Uterus (tissue), 4 donors: ENCODE measurements at places on chromosomes 1 and 21.

GRCh38 chr1:201397675-201398074 is 1.4 kb downstream of the LAD1 start:
- H3K27ac ChIP-seq = no peak overlapping the region
- no peaks in the 10 kb centered on the region for H3K36me3 ChIP-seq
- no peak for DNase-seq
- H3K4me3 ChIP-seq = no peak overlapping the region
- no peaks in the 10 kb centered on the region for H3K4me1 ChIP-seq

GRCh38 chr1:246987083-246987690 is 20.7 kb downstream of the ZNF695 start:
- no peaks in the 10 kb centered on the region for H3K4me1 ChIP-seq
- H3K27me3 ChIP-seq = no peaks in the 10 kb centered on the region
- no peak for DNase-seq
- H3K27ac ChIP-seq = no peak overlapping the region

DNA sequence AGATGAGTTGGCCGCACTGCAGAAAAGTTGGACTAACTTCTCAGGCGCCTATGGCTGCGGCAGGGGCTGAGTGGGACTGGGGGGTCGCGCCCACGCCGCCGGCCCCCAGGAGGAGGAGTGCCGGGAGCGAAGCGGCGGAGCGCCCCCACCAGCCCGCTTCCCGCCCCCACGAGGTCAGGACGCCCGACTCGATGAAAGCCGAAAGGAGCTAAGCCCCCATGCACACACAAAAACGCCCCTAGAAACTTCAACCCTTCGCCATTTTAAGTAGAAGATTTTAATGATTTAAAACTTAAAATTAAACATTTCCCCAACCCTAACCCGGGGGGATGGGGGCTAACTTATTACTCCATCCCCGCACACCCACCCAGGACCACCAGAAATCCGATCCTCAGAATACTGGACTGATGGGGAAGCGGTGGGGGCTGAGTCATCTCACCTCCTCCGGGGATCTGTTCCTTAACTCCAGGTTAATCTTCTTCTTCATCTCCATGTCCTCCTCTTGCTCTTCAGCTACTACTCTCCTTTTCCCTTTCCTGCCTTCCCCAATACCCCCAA is 539 bp downstream of the ANP32E start:
- no peaks in the 10 kb centered on the region for H3K4me1 ChIP-seq
- H3K36me3 ChIP-seq = no peaks in the 10 kb centered on the region
- peak overlapping the region; percentile 100 for H3K27ac ChIP-seq
- no peaks in the 10 kb centered on the region for H3K27me3 ChIP-seq
- peak overlapping the region; percentile 58 for H3K4me3 ChIP-seq

- H3K4me1 ChIP-seq = no peaks in the 10 kb centered on the region
- no peaks in the 10 kb centered on the region for H3K27me3 ChIP-seq
- H3K4me3 ChIP-seq = no peak overlapping the region
- H3K36me3 ChIP-seq = no peaks in the 10 kb centered on the region
- H3K27ac ChIP-seq = no peak overlapping the region
Measured at GRCh38 chr21:37849506-37850102, 66.7 kb downstream of the KCNJ6 start.

DNA sequence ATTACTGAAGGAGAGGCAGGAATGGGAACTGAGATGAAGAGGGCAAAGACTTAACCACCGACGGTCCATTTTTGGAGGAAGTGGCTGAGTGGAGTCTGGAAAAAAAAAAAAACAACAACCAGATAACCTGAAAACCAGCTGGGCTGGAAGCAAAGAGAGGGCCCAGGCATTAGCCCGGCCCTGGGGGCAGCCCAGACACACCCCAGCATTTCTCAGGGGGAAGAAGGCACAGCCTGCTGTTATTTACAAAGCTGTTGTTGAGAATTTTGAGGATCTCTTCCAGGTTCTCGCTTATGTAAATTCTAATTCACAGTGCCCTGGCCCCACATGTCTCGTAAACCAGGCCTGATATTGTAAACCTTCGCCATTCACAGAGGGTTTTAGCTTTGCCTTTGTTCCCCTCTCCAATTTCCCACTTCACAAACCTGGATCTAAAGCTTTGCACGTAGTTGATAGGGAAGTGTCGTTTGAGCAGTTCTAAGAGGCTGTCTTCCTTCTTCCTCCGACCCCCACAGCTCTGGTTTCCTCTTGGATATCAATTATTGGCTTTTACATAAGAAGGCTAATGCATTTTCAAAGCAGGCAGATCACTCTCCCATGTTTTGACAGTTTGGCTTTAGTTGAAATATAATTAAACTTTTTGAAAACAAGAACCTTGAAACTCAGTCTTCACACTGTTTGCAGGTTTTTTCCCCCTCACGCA is 161.8 kb upstream of the IRF2BP2 start:
- no peaks in the 10 kb centered on the region for H3K36me3 ChIP-seq
- no peak overlapping the region for H3K4me3 ChIP-seq
- DNase-seq = no peak
- no peaks in the 10 kb centered on the region for H3K4me1 ChIP-seq

DNA sequence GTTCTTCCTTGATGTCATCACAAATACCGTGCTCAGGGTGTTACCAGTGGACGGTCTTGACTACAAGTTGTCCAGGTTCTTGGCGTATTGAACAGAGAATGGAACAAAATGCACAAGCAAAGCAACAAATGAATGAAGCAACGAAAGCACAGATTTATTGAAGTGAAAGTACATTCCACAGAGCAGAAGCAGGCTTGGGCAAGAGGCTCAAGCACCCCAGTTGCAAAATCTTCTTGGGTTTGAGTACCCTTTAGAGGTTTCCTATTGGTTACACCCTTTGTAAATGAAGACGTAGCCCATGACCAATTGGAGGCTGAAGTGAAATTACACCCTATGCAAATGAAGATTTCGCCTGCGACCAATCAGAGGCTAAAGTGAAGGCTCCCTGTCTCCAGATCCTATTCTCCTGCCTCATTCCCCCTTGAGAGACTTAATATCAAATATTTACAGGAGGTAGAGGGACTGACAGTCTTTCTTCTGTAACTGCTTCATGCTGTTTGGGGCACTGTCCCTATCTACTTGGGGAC is 38.3 kb downstream of the YY1AP1 start:
- H3K4me1 ChIP-seq = peaks cover 5% of the 10 kb centered on the region
- no peak for DNase-seq
- H3K27me3 ChIP-seq = no peaks in the 10 kb centered on the region
- no peak overlapping the region for H3K27ac ChIP-seq
- H3K36me3 ChIP-seq = no peaks in the 10 kb centered on the region

DNA sequence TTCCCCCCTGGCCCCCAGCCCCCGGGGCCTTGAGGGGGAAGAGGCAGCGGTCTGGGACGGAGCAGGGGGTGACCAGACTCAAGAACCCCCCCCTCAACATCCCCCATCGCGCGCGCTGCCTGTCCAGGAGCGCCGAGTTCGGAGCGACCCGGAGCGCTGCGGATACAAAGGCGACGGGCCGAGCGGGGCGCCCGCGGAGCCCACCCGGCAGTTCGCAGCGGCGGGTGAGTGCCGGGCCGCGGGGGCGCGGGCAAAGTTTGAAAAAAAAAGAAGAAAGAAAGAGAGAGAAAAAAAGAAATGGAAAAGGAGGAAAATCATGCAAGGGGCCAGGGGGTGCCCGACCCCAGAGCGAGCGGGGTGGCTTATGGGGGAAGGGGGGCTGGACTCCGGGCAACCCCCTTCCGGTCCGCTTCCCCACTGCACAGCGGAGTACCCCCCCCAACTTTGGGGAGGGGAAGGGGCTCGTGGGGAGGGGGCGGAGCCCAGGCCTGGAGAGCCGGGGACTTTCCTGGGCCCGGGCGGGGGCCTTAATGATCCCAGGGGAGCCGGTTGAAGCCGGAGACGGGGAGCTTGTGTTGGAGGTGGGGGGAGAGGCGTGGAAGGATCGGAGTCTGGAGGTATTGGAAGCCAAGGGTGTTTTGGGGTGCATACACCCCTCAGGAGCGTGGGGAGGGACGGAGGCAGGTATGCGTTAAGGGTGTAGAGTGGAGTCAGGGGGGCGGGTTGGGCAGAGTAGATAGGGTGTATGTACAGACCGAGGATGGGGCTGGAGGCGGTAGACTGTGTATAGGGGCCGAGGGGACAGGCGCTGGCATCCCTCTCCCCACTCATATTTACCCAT is 502 bp downstream of the VANGL2 start:
- no peaks in the 10 kb centered on the region for H3K36me3 ChIP-seq
- peak overlapping the region; percentile 71 for H3K4me3 ChIP-seq
- H3K4me1 ChIP-seq = no peaks in the 10 kb centered on the region
- no peak for DNase-seq

- H3K4me1 ChIP-seq = no peaks in the 10 kb centered on the region
- no peak overlapping the region for H3K4me3 ChIP-seq
- peaks cover 1% of the 10 kb centered on the region for H3K27me3 ChIP-seq
- no peak for DNase-seq
Measured at GRCh38 chr1:7931446-7931812, 9.2 kb downstream of the TNFRSF9 start.

- H3K27ac ChIP-seq = no peak overlapping the region
- H3K27me3 ChIP-seq = no peaks in the 10 kb centered on the region
- no peaks in the 10 kb centered on the region for H3K36me3 ChIP-seq
- no peak overlapping the region for H3K4me3 ChIP-seq
- DNase-seq = no peak
Measured at GRCh38 chr1:55425310-55425930, 210.3 kb upstream of the USP24 start.

DNA sequence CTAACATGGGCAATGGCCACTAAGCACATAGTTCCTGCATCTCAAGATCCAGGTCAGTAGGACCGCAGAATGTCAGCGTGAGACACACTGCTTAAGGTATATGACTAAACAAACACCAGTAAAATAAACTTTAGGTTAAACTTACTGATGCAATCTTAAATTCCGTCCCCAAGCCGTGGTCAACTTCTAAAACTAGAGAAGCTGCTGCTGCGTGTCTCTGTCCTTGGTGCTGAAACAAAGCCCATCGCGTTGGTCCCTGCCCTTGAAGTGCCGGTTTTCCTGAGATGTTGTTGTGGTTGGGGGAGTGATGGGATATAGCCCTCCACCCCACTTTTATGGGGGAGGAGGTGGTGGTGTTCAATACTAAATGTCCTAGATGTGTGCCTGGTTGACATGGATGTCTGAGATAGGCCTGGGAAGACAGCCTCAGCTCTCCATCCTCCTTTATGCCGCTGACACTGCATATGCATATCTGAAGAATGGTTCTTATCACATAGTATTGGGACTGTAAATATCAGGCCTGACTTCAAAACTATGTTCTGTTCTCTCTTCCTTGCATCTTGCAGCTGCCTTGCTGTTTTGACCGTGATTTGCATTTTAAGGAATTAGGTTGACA is 72.0 kb upstream of the KCNA3 start:
- H3K27me3 ChIP-seq = no peaks in the 10 kb centered on the region
- DNase-seq = no peak
- H3K4me3 ChIP-seq = no peak overlapping the region
- H3K27ac ChIP-seq = no peak overlapping the region
- no peaks in the 10 kb centered on the region for H3K36me3 ChIP-seq
- no peaks in the 10 kb centered on the region for H3K4me1 ChIP-seq

DNA sequence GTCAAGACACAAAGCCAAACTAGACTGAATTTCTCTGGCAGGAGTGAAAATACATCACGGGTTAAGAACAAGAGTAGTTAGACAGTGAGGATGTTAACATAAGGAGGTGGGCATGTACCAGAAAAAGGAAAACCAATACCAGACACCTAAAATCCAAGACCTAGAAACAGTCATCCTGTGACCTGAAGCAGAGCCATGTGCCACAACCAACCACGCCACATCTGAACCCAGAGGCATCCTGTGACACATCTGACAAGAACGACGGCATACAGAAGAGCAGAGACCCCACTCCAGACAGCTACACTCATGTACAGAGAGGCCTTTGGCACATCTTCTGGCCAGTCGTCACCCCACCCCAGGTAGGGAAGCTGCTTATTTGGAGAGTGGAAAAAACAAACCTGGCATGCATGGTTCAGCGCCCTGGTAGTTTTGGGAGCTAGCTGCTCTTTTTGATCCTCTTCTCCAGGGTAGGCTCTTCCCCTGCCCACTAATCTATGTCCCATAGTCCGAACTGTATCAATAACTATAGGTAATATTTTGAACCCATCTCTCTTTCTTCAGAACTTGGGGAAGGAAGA is 72.1 kb downstream of the SLC45A1 start:
- no peak overlapping the region for H3K4me3 ChIP-seq
- no peak overlapping the region for H3K27ac ChIP-seq
- no peaks in the 10 kb centered on the region for H3K27me3 ChIP-seq
- H3K4me1 ChIP-seq = peaks cover 10% of the 10 kb centered on the region
- H3K36me3 ChIP-seq = no peaks in the 10 kb centered on the region

GRCh38 chr1:36122062-36123030 is 2.7 kb downstream of the COL8A2 start:
- no peak overlapping the region for H3K27ac ChIP-seq
- no peaks in the 10 kb centered on the region for H3K27me3 ChIP-seq
- no peaks in the 10 kb centered on the region for H3K36me3 ChIP-seq
- no peak for DNase-seq
- H3K4me1 ChIP-seq = peaks cover 6% of the 10 kb centered on the region
- H3K4me3 ChIP-seq = no peak overlapping the region

DNA sequence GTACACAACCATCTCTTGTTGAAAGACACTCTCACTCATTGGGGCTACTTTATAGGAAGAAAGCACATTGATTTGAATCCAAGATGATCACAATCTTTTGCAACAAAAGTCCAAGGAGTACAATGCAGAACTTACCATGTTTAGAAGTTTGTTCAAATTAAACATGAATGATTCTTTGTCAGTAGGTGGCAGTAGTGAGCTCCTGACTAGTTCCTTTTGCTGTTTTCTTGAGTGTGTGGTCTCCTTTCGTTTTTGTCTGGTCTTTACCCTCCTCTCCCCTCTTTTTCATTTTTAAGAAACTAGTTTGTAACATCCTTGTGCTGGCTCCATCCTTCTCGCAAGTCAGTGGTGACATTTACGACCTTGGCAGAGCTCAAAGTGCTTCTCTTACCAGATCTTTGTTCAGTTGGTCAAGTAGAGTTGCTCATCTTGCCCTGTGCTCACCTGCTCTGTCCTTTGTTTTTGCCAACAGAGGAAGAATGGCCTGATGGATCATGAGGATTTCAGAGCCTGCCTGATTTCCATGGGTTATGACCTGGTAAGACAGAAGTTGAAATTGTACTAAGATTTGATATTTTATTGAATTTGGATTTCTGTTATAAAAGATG is 35.7 kb upstream of the MTR start:
- no peaks in the 10 kb centered on the region for H3K4me1 ChIP-seq
- H3K27ac ChIP-seq = no peak overlapping the region
- no peak overlapping the region for H3K4me3 ChIP-seq
- no peak for DNase-seq
- H3K36me3 ChIP-seq = no peaks in the 10 kb centered on the region

GRCh38 chr1:99537886-99538617 is 107.9 kb upstream of the PALMD start:
- no peak overlapping the region for H3K4me3 ChIP-seq
- no peaks in the 10 kb centered on the region for H3K36me3 ChIP-seq
- H3K27me3 ChIP-seq = no peaks in the 10 kb centered on the region
- H3K27ac ChIP-seq = no peak overlapping the region
